ENCODE measurements at places on chromosomes 11 and 22.

GRCh38 chr22:24985826-24986214 is 33.3 kb downstream of the KIAA1671 start:
- no peak for DNase-seq

- no peak for DNase-seq
Observed at GRCh38 chr11:129711760-129712159, 103.9 kb upstream of the TMEM45B start.

- DNase-seq: no peak
Observed at GRCh38 chr11:37087650-37088572, 489.9 kb upstream of the RAG2 start.

DNA sequence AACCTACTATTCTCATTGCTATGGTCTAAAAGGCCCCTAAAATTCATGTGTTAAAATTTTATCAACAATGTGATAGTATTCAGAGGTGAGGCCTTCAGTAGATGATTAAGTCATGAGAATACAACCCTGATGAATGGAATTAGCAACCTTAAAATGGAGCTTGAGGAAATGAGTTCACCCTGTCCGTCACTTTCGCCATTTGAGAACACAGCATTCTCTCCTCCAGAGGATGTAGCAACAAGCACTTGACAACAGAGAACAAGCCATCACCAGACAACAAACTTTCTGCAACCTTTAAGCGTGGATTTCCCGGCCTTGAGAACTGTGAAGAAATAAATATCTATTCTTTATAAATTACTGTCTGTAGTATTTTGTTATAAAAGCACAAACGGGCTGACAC is 197.0 kb downstream of the SBF2 start:
- no peak for DNase-seq

DNA sequence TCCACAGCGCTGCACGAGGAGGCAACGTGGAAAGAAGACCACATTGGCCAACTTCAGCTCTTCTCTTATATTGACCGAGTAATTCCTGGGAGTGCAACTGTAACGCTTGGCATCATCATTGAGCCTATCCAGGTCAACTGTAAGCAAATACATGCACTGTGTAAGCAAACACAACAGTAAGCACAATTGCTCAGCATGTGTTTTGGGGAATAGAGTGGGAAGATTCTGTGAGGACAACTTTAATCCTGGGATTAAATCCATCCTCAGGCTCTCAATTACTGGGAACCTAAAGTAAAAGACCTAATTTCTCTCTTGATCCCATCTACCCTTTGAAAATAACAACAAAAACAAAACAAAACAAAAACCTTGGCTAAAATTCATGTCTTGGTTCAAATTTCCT is 109.5 kb upstream of the DDI1 start:
- no peak for DNase-seq

DNA sequence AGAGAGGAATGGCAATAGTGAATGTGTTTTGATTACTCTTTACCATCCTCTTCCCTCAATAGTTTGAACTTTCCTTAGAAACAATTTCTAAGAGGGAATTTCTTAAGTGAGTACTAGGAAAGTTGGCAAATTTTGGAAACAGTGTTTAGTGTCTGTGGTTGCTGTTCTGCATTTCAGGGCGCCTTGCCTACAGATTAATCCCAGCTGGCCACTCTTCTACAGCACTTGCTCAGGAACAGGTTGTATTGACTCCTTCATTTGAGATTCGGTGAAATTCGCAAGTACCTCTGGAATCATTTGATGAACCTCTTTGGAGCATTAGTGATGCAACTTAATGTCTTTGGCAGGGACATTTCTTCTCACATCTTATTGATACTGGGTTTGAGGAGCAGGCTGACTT is 28.3 kb downstream of the JAM3 start:
- no peak for DNase-seq

- DNase-seq: peak; percentile 83
Observed at GRCh38 chr11:77187776-77188632, 60.0 kb downstream of the MYO7A start.

DNA sequence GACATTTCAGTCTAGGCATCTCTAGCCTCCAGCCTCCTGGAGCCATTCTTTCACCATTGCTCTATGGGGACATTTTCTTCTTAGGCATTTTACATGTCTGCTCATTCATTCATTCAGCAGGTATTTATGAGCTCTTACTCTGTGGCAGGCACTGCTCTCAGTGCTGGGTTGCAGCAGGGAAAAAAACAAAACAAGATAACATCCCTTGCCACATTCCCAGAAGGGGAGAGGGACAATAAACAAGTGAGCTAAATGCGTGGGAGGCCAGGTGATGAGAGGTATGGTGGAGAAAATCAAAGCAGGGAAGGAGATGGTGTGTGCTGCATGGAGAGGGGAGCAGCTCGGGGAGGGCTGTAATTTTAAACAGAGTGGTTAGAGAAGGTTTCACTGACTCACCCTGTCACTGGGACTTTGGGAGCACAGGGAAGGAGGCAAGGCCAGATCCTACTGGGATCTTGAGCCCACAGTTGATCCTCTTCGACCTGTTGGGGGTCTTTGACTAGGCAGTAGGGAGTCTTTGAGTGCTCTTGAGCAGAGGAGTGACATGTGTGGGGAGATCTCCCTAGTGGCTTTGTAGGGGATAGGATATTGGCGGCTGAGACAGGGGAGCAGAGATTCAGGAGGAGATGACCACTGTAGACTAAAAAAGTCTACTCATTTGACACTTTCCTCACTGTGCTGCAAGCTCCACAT is 17.0 kb downstream of the MICAL2 start:
- DNase-seq: no peak

GRCh38 chr11:33790040-33790439 is 15.7 kb upstream of the FBXO3 start:
- DNase-seq: no peak

- no peak for DNase-seq
Observed at GRCh38 chr11:11760838-11761237, 80.9 kb upstream of the USP47 start.

DNA sequence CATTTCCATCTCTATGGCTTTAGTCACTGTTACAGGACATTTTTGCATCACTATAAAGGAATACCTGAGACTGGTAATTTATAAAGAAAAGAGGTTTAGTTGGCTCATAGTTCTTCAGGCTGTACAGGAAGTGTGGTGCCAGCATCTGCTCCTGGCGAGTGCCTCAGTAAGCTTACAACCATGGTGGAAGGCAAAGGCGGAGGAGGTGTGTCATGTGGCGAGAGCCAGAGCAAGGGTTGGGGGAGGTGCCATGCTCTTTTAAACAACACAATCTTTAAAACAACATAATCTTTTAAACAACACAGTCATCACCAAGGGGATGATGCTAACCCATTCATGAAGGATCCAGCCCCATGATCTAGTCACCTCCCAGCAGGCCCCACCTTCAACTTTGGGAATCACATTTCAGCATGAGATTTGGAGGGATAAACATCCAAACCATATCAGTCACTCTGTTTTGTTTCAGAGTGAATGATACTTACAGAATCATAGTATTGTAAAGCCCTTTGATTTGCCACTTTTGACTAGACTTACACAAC is 103.3 kb downstream of the PDE3B start:
- DNase-seq: no peak

- DNase-seq: no peak
Observed at GRCh38 chr11:74846770-74847169, 98.1 kb downstream of the RNF169 start.

GRCh38 chr11:71330349-71330748 is 78.0 kb upstream of the SHANK2 start:
- DNase-seq: no peak

- no peak for DNase-seq
Observed at GRCh38 chr22:23204125-23204488, 23.8 kb downstream of the BCR start.

GRCh38 chr11:66335531-66336233 is 552 bp downstream of the RIN1 start:
- DNase-seq: peak; percentile 70

GRCh38 chr11:77073328-77074001 is 6.7 kb downstream of the CAPN5 start:
- peak; percentile 93 for DNase-seq

DNA sequence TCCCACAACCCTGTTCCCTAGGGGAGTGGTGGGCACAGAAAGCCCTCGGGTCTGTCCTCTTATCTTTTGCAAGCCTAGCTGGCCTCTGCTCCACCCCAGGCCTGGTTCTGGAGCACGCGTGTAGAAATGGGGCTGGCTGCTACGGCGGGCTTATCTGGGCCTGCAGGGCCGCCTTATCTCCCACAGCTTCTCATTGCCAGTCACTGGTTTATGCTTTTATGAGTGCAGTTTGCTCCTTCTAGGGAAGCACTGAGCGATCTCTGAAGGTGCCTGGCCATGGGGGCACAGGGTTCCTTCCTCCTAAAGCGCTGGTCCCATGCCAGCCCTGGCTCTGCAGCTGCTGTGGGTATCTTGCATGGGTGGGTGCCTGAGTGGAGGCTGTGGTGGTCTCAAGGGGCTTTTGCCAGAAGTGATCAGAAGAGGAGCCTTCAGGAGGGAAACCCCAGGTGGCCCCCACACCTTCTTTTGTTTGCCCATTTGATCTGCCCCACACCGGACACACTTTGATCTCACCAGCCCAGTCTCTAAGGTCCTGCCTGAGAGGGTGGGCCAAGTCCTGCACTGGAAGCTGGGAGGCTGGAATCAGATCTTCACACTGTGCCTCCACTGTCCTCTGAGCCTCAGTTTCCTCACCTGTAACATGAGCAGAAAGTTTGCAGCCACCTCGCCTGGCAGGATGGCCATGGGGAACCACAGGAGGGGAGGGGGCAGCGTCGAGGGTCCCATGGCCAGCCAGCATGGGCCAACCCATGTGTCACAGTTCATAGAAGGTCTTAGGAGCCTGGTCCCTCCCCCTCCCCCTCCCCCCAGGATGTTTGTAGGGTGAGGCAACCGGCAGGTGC is 86.6 kb upstream of the FGF3 start:
- no peak for DNase-seq

- no peak for DNase-seq
Observed at GRCh38 chr22:37519268-37520195, at the start of gene CARD10. Gene CARD10, minus strand, starts transcription at chr22:37519415. Its CDS starts 215 bp downstream, at chr22:37519200.

- DNase-seq: no peak
Observed at GRCh38 chr11:57763568-57763967, 2.0 kb downstream of the CTNND1 start.

- DNase-seq: no peak
Observed at GRCh38 chr11:86116386-86116726, 47.5 kb upstream of the PICALM start.

GRCh38 chr11:125372911-125373310 is 123.2 kb downstream of the FEZ1 start:
- no peak for DNase-seq

- no peak for DNase-seq
Observed at GRCh38 chr11:114918286-114918685, 240.0 kb downstream of the NXPE2 start.

DNA sequence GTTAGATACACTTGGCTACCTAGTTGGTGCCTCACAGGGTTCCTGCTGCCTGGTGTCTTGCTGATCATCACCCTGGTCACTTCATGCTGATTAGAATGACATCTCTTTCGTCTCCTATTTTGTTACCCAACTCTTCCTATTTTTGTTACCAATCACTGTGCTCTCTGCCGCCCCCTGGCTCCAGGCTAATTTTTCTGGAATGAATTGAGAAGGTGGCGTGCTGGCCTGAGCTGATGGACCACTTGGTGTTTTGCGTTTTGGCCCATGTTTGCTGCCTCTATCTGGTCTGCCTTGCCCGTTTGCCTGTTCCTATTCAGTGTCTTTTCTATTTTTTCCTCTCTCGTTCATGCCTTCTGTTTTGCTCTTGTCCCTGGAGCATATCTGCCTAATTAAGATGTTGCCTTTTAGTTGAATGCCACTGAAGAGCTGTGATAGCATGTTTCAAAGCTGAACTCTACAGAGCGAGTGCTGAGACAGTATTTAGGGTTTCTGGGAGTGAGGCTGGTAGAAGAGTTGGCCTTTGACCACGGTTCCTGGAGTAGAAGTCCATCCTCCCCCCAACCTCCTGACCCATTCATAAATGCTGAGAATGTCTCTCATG is 5.9 kb upstream of the ATF4 start:
- DNase-seq: no peak

GRCh38 chr11:64052938-64053622 is 17.3 kb downstream of the FLRT1 start:
- DNase-seq: no peak

DNA sequence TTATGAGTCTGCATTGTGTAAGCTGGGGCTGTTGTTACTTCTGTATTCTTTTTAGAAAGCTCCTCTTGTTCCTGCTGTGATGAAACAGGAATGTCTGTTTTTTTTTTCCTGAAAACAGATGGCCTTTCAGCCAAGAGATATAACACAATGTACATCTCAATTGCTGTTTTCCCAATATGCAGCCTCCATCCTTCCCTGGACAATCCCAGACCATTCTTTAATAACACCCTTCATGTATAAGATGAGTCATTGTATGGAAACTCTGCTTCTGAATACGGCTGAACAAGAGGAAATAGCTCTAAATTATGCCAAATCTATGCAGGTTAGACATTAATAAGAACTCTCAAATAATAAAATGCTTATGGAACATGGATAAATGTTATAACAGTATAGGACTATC is 60.2 kb upstream of the LRRC4C start:
- DNase-seq: no peak

DNA sequence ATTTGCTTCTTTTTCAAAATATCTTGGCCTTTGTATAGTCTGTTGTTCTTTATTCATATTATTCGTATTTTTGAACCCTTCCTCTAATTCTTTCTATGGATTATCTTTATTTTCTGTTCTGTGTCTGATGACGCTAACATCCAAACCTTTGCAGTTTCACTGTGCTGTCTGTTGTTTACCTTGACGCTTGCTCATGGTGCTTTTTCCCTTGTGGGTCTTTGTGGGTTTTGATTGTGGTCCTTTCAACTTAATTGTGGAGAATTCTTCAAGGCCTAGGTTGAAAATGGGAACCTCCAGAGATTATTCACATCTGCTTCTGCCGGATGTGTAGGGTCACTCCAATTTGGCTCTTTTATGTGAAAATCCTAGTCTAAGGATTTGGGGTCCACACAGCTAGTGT is 34.6 kb downstream of the PARVG start:
- DNase-seq: no peak

DNA sequence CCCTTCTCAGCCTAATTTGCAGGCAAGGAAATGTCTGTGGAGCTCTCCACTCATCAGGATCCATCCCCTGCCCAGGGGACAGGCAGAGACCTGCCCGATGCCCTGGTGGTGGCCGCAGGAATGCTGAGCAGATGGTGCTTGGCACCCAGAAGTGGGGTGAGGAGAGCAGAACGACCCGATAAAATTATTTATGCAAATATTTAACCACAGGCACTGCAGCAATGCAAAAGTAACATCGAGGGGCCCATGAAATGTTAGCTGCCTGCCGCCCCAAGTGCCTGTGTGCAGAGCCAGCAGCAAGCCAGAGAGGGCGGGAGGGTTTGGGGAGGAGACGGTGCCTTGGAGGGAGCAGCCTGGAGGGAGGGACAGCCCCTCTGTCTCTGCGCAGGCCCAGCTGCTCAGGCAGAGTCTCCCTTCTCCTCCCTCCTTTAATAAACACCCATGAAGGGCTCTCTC is 205.5 kb downstream of the CTTN start:
- DNase-seq: peak; percentile 45
